ENCODE measurements at places on chromosomes 7 and 10.

DNA sequence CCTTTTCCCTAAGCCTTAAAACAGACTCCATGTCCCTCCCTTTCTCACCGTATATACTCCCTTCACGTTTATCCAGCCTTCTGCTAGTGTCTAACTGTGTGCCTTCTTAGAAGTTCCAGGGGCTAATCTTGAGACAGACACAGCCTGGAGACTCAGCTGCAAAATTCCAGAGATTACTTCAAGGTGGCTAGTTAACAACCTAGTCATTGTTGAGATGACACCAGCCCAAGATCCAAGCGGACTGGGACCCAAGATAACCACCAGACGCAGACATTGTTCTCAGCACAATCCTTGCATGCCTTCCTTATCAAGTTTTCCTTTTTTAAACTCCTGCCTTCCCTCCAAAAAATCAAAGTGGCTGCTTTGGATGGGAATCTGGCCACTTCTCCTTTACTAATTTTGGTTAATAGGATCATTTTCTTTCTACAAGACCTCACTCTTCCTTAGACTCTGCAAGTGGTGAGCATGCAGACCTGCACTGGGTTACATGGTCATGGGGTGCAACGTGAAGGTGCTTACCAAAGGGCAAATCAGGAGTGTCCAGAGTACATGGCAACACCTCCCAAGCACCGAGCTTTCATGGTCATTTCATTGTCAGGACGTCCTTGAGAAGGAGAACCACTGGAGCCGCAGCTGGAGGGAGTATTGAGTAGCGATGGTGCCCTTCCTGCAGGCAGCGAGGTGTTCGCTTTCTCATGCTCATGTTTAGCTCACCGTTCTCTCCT lies 69.7 kb downstream of the ANLN start:
- DNase-seq: no peak

GRCh38 chr7:137287651-137288258 lies 55.8 kb downstream of the PTN start:
- DNase-seq: no peak

GRCh38 chr7:156612930-156613329 lies 27.6 kb upstream of the RNF32 start:
- no peak for DNase-seq

GRCh38 chr7:81173766-81174281 lies 255.0 kb upstream of the SEMA3C start:
- no peak for DNase-seq

DNA sequence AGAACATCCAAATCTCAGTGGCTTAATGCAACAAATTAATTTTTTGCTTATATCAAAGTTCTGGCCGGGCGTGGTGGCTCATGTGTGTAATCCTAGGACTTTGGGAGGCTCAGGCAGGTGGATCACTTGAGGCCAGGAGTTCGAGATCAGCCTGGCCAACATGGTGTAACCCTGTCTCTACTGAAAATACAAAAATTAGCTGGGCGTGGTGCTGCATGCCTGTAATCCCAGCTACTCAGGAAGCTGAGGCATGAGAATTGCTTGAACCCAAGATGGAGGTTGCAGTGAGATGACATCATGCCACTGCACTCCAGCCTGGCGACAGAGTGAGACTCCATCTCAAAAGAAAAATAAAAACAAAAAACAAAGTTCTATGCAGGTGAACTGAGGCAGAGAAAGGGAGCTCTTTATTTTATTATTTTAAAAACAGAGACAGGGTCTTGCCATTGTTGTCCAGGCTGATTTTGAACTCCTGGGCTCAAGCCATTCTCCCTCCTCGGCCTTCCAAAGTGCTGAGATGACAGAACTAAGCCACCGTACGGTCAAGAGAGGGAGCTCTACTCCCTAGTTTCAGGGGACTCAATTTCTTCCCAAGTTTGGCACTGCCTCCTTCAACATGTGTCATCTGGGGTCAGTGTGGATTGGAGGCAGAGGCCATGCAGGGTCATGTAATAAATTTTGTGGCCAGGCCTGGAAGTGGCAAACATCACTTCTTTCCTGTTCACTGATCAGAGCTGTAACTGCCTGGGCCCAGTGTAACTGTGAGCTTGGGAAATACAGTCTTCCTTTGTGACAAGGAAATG lies 2.4 kb downstream of the ADCK2 start:
- DNase-seq: peak; percentile 73
